ENCODE measurements at places on chromosomes 12 and 14.
A peak's percentile ranks its signal among the peaks of the same experiment; 100 is the strongest.

DNA sequence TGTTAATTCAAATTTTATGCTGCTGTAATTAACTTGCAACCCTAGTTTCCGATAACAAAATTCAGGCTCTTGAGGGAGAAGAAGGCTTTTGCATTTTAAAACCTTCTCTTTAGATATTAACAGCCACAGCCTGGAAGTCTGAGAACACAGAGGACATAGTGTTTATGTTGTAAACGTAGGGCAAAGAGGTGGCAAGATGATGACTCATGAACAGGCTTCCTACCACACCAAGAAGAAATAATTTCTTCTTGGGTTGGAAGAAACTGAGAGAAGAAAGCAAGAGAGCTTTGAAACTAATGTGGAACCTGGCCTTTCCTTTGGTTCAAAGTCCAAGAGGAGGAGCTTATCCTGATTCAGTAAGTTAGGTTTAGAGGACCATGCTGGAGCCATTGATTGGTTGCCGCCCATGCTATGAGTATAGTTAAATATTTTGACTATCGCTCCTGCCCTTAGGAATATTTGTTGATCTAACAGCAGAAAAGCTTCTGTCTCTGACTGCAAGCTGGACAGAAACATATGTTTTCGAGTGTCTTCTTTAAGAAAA, 31.8 kb downstream of the CCDC198 start:
- H3K4me3 ChIP-seq = no peak overlapping the region
- no peaks in the 10 kb centered on the region for H3K4me1 ChIP-seq
- DNase-seq = no peak

GRCh38 chr12:54166567-54167499, 22.0 kb downstream of the SMUG1 start:
- H3K27me3 ChIP-seq = peaks cover 38% of the 10 kb centered on the region
- H3K36me3 ChIP-seq = no peaks in the 10 kb centered on the region
- H3K4me1 ChIP-seq = no peaks in the 10 kb centered on the region
- no peak overlapping the region for H3K4me3 ChIP-seq

GRCh38 chr14:38404100-38404541, 148.2 kb upstream of the CLEC14A start:
- H3K36me3 ChIP-seq = no peaks in the 10 kb centered on the region
- H3K27me3 ChIP-seq = peaks cover 7% of the 10 kb centered on the region

DNA sequence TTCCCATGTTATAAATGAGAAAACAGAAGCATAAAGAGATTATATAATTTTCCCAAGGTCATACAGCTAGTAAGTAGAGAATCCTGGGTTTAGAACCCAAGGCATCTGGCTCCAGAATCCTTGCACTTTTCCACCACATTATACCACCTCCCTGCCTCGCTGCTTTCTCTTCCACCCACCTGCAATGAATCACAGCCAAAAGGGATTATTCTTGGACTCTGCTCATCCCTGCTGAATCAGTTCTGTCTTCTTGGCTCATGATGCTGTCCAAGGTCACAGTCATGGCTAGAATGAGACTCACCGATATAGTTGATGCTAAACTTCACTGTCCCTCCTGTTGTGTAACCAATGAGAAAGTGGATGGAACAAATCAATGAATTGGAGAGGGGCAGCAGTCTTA, 356.6 kb downstream of the FUT8 start:
- no peak for DNase-seq
- no peaks in the 10 kb centered on the region for H3K4me1 ChIP-seq
- H3K27ac ChIP-seq = no peak overlapping the region

GRCh38 chr12:115349711-115350110, 665.7 kb upstream of the TBX3 start:
- H3K4me1 ChIP-seq = peaks cover 17% of the 10 kb centered on the region
- no peak for DNase-seq
- H3K36me3 ChIP-seq = no peaks in the 10 kb centered on the region

DNA sequence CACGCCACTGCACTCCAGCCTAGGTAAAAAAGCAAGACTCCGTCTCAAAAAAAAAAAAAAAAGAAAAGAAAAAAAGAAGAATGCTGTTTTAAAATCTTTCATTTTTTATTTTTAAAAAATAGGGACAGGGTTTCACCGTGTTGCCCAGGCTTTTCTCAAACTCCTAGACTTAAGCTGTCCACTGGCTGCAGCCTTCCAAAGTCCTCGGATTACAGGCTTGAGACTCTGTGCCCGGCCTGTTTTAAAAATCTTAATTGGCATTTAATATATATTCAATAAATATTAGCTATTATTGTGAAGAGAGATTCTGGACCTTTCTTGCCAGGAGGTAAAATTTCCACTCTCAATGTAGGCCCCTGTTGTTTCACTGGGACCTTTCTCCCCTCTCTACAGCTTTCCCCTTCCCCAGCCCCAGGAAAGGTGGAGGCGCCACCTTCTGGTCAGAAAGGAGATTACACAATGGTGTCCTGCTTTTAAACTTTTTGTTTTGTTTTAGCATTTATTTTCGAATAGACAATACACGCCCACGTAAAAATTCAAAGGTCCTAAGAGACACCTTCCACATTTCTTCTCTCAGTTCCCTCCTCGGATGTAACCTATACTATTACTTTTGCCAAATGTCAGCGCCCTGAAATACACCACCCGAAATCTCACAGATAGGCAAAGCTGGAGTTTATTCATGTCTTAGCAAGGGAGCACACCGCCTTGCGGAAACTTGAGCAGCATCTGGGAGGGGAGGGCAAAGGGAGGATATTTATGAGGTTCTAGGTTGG, 23.8 kb upstream of the PHC1 start:
- H3K4me3 ChIP-seq = peak overlapping the region; percentile 78
- no peak overlapping the region for H3K27ac ChIP-seq
- H3K4me1 ChIP-seq = peaks cover 3% of the 10 kb centered on the region
- H3K27me3 ChIP-seq = no peaks in the 10 kb centered on the region

Data from chondrocyte (in vitro differentiated cells).